ENCODE measurements at places on chromosomes 12 and 14. TPM values are rescaled to one million over a fixed set of nuclear protein-coding genes. Genes with fewer than 3 reads are reported as not detected.

The PLEKHD1 gene
- 0.10 TPM for total RNA-seq

GRCh38 chr12:112599871-112600270 lies 181.1 kb downstream of the PTPN11 start:
- DNase-seq, result no peak

GRCh38 chr14:82872494-82872893 lies 1338.8 kb upstream of the SEL1L start:
- peak; percentile 5 for DNase-seq

The GARIN6 gene
- total RNA-seq, result not detected

DNA sequence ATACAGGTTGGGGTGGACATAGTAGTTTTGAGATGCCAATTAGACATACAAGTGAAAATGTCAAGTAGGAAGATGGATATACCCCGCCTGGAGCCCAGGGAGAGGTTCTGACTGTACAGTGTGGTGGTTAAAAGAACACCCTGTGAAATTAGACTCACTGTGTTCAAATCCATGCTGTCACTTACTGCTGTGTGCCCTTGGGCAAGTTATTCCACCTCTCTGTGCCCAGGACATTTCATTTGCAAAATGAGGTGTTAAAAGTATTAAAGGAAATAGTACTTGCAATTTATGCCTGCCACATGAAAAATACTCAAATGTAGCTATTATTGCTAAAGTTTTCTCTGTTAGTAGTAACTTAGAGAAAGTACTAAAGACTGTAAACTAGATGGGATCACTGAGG lies 18.5 kb downstream of the GALNT4 start:
- DNase-seq, result no peak

GRCh38 chr12:53956914-53957536 lies 2.3 kb downstream of the HOXC12 start:
- no peak for DNase-seq

GRCh38 chr14:91061056-91061887 lies 831 bp upstream of the RPS6KA5 start:
- peak; percentile 92 for DNase-seq

DNA sequence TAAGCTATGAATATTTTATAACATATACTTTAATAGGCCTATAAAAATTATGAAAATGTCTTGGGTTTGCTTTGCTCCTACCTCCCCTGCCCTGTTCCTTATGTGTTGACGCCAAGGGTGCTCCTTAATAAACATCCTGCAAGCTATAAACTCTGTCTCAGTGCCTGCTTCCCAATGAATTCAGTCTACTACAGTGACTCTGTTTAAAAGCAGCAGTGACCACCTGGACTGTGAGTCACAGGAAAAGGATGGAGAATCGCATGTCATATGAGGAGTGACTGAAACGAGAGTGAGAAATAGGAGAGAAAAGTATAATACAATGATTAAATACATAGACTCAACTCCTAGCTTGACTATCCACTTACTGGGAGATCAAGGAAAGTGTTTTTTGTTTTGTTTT lies 41.1 kb upstream of the CFAP54 start:
- no peak for DNase-seq

DNA sequence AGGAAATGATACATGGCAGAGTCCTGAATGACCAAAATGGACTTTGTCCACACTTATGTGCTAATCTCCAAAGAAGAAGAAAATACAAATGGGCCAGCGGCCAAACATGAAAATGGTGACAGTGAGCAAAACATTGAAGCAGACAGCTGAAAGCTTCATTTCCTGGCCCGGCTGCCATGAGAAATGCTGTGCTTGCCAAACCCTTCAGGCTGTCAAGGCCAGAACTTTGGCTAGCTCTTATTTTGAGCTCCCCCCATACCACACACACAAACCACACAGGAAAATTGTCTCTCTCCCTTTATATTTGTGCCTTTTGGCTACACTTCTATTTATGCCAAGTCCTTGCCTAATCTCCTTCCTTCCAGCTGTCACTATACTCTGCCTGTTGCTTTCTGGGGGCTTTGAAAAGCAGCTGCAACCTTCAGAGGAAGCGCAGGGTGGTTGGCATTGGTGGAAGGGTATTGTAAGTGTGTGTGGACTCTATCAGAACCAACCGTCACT lies 323.8 kb downstream of the RAD51B start:
- no peak for DNase-seq

- no peak for DNase-seq
These were observed 27.4 kb downstream of the FAM234B start for GRCh38 chr12:13071305-13072280.

DNA sequence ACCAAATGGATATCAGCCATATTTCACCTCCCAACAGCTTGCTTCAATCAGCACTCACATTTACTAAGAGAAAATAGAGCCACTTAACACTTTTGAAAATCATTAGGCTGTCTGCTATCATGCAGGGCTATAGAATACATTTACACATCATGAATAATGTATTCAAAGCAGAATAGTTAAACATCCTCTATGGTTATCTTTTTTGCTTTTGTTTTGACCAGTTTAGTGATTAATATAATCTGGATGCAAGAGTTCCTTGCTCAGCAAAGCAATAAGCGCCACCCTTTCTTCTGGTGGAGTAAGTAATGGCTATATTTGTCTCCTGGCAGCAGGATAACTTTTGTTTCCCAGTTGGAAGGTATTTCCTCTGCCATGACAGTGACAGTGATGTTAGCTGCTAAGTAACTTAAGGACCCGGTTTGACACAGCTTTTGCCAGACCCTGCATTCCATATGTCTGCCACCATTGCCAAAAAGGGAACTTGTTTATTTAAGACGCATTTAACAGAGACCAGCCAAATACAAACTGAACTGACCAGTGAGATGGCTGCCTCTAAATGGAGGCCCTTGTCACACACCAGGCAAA lies 70.3 kb upstream of the NR2C1 start:
- no peak for DNase-seq

The DIO2 gene
- total RNA-seq, result not detected

The EIF2S3B gene
- total RNA-seq, result 13.3 TPM

GRCh38 chr14:68794130-68794850 lies 1.4 kb upstream of the ZFP36L1 start:
- peak; percentile 71 for DNase-seq

DNA sequence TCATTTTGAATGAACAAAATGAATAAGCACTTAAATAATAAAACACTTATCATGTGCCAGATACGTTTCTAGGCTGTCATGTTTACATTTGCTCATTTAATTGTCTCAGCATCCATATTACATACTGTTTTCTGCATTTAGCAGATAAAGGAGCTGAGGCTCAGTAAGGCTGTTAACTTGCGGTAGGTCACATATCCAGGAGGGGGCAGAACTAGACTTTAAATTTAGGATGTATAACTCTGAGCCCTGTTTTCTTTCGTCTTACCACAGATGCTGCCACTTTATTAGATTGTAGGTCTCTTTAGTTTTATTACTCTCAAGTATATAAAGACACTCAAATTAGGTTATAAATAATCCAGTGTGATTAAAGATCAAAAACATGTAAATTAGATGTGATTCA lies 17.7 kb downstream of the IRAK4 start:
- DNase-seq, result peak; percentile 39

The BTBD7 gene
- 17.7 TPM for total RNA-seq

- no peak for DNase-seq
These were observed 47.6 kb downstream of the TRAF3 start for GRCh38 chr14:102824832-102825231.

- no peak for DNase-seq
These were observed 18.7 kb upstream of the SERPINA6 start for GRCh38 chr14:94341656-94342333.

Measured in H7 (cell line).